Thymus (tissue), 14 donors: ENCODE measurements at places on chromosomes 11 and 22. TPM values are rescaled to one million over a fixed set of nuclear protein-coding genes. Genes with fewer than 3 reads are reported as not detected.

DNA sequence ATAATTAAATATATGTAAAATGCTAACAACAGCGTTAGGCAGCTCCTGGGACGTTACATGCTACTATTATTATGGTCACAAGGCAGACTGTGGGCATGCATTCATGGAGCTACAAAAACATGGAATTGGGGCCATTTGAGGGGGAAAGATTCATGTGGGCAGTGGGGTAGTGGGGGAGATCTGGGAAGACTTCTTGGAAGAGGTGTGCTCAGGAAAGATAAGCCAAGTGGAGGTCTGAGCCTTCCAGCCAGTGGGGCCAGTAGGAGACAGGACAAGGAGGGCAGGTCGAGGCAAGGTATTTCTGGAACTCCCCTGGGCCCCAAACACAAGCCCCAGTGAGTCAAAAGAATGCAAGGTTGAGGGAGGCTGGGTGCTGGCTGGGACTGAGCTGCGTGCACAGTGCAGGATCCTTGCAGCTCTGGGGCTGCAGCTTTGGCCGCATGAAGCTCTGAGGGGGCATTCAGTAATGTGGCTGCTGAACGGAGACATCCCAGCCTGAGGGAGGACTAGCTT, 35.4 kb downstream of the CYTH4 start:
- peaks cover 21% of the 10 kb centered on the region for H3K27me3 ChIP-seq
- peaks cover 33% of the 10 kb centered on the region for H3K4me1 ChIP-seq
- H3K4me3 ChIP-seq: no peak overlapping the region
- peaks cover 13% of the 10 kb centered on the region for H3K36me3 ChIP-seq
- no peak for DNase-seq
- H3K27ac ChIP-seq: no peak overlapping the region

- no peak for DNase-seq
- no peak overlapping the region for H3K27ac ChIP-seq
- H3K4me1 ChIP-seq: peaks cover 9% of the 10 kb centered on the region
- H3K36me3 ChIP-seq: no peaks in the 10 kb centered on the region
Observed at GRCh38 chr22:29753808-29754657, 12.8 kb downstream of the ZMAT5 start.

DNA sequence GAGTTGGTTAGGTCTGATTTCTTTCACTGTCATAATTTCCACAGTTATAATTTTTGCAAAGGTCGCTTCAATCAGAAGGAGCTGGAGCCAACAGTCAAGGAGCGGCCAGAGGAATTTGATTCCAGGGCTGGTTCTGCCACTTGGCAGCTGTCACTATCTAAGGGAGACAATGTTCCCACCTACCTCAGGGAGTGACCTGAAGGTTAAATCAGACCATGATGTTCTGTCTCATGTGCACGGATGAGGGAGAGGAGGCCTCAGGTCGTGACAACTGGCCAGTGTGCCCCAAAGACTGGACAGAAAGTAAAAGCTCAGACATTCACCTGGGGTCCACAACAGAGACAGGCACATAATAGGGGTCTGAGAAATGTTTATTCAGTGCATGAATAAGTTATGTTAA, 7.6 kb downstream of the MRGPRD start:
- no peak for DNase-seq
- no peaks in the 10 kb centered on the region for H3K36me3 ChIP-seq
- no peaks in the 10 kb centered on the region for H3K27me3 ChIP-seq
- no peaks in the 10 kb centered on the region for H3K4me1 ChIP-seq
- no peak overlapping the region for H3K27ac ChIP-seq
- H3K4me3 ChIP-seq: no peak overlapping the region

DNA sequence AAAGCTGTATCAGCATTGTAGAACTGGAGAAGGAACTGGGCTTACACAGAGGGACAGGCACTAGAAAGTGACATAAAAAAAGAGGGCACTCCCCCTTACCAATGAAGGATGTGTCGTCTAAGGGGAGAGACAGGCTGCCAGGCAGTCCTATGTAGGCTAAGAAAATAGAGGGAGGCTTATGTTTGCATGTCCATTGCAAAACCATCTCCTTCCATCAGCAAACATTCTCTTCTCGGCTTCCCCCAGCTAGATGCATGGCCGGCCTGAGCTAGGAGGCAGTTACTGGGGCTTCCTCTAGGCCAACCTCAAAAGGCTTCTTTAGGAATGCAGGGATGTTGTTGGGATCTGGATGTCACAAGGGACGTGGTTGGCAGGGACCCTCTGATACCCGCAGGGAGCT, 139.1 kb downstream of the PKNOX2 start:
- no peaks in the 10 kb centered on the region for H3K36me3 ChIP-seq
- no peaks in the 10 kb centered on the region for H3K4me1 ChIP-seq
- no peak overlapping the region for H3K27ac ChIP-seq
- no peak for DNase-seq
- H3K27me3 ChIP-seq: no peaks in the 10 kb centered on the region

- no peaks in the 10 kb centered on the region for H3K36me3 ChIP-seq
- H3K4me3 ChIP-seq: no peak overlapping the region
- H3K27ac ChIP-seq: no peak overlapping the region
- DNase-seq: no peak
- no peaks in the 10 kb centered on the region for H3K27me3 ChIP-seq
Observed at GRCh38 chr11:76382209-76382608, 1.1 kb downstream of the GVQW3 start.

DNA sequence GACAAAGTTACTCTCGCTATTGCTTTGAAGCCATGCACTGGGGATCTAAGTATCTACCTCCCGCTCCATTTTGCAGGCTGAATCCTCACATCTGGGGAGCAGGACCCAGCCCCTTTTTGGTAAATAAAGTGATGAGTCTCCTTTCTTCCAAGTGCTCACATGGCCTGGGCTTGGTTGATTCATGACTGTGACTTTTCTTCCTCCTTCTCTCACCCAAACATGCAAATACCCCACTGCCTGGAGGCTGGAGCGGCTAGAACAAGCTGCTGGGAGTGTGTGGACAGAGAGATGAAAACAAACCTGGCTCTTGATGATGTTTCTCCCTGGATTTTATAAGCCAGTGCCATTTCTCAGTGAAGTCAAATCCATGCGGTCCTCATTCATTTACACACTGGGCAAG, 72.7 kb downstream of the TRIM29 start:
- H3K4me3 ChIP-seq: no peak overlapping the region
- peaks cover 16% of the 10 kb centered on the region for H3K27me3 ChIP-seq
- DNase-seq: no peak
- H3K36me3 ChIP-seq: no peaks in the 10 kb centered on the region
- no peak overlapping the region for H3K27ac ChIP-seq

DNA sequence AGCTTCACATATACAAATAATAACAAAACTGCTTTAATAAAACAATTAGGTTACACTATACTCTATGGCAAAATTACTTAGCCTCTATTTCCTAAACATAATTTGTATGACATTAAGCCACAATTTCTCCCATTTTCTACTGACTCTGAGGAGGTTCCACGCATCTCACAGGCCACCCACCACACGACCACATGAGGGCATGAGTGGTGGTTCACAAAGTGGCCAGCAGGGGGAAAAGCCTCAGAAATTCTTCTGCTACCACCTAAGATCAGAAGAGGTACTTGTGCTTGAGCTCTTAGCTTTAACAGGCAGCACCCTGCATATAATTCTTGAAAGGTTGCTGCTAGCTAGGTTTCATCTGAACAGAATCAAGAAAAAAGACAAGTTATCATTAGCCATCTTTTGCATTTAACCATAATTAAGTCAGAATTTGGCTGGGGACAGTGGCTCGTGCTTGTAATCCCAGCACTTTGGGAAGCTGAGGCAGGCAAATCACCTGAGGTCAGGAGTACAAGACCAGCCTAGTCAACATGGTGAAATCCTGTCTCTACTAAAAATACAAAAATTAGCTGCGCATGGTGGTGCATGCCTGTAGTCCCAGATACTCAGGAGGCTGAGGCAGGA, 7.7 kb downstream of the LPXN start:
- H3K4me3 ChIP-seq: no peak overlapping the region
- no peak overlapping the region for H3K27ac ChIP-seq
- peaks cover 12% of the 10 kb centered on the region for H3K36me3 ChIP-seq

GRCh38 chr11:102007567-102008437, 39.4 kb upstream of the CFAP300 start:
- H3K27me3 ChIP-seq: no peaks in the 10 kb centered on the region
- H3K4me1 ChIP-seq: peaks cover 7% of the 10 kb centered on the region
- peak; percentile 8 for DNase-seq
- H3K36me3 ChIP-seq: no peaks in the 10 kb centered on the region
- H3K27ac ChIP-seq: no peak overlapping the region

SUSD2 gene
- total RNA-seq: 0.33 TPM

GRCh38 chr11:109027851-109028250, 363.0 kb downstream of the DDX10 start:
- no peaks in the 10 kb centered on the region for H3K4me1 ChIP-seq
- DNase-seq: no peak
- no peaks in the 10 kb centered on the region for H3K36me3 ChIP-seq
- no peak overlapping the region for H3K27ac ChIP-seq
- H3K27me3 ChIP-seq: no peaks in the 10 kb centered on the region
- H3K4me3 ChIP-seq: no peak overlapping the region

FAM180B gene
- not detected for total RNA-seq

GRCh38 chr22:41831383-41831782, 1.5 kb upstream of the SREBF2 start:
- peaks cover 23% of the 10 kb centered on the region for H3K4me1 ChIP-seq
- H3K27me3 ChIP-seq: no peaks in the 10 kb centered on the region
- DNase-seq: no peak
- H3K4me3 ChIP-seq: no peak overlapping the region

DNA sequence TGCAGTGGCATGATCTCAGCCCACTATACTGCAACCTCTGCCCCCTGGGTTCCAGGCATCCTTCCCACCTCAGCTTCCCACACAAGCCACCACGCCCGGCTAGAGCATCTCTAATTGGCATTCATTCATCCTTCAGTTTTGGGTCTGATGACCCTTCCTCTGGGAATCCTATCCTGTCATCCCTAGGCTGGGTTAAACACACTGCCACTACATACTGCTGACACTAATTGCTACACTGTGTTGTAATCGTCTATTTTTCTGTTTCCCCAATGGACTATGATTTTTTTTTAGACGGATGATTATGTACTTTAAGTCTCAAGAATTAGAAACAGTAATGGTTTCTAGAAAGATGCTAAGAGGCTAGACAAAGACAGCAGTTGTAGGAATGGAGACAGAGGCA, 62.8 kb downstream of the DEUP1 start:
- H3K4me1 ChIP-seq: no peaks in the 10 kb centered on the region
- no peak overlapping the region for H3K4me3 ChIP-seq
- no peak for DNase-seq
- no peaks in the 10 kb centered on the region for H3K27me3 ChIP-seq

DNA sequence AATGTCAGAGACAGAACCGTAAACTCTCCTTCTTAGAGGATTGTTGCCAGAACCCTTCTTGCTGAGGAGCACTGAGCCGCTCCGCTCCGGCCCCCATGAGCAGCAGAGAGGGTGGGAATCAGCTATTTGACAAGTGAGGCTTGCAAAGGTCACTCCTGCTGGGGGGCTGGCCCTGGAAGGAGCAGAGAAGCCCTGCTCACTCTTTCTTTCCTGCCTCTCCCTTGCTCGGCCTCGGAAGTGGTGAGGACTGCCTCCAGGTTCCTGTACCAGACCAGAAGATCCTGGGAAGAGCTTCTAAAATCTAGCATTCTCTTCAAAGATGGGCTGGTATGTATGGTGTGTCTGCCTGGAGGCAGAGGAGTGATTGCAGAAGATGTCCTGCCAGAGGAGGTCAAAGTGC, 168.6 kb upstream of the NECTIN1 start:
- no peaks in the 10 kb centered on the region for H3K36me3 ChIP-seq
- H3K27ac ChIP-seq: no peak overlapping the region
- H3K4me3 ChIP-seq: no peak overlapping the region
- no peak for DNase-seq
- H3K4me1 ChIP-seq: no peaks in the 10 kb centered on the region

DNA sequence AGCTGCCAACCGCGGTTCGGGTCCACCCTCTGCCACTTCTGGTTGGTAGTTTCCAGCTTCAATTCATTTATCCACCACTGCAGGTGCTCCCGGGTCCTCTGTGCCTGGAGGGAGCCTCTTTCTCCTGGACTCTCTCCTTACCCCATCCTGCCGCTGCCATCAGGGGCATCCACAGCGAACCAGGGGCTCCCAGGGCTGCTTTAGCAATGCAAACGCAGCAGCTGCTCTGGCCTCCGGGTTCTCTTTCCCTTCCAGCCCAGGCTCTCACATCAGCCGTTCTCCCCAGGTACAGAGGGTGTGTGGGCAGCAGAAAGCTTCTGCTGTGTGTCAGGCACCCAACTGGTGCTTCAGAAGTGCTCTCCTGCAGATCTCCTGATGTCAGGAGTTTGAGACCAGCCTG, 27.9 kb downstream of the NFAM1 start:
- no peaks in the 10 kb centered on the region for H3K36me3 ChIP-seq
- DNase-seq: no peak
- no peak overlapping the region for H3K4me3 ChIP-seq
- no peaks in the 10 kb centered on the region for H3K4me1 ChIP-seq
- H3K27ac ChIP-seq: no peak overlapping the region
- H3K27me3 ChIP-seq: no peaks in the 10 kb centered on the region

DNA sequence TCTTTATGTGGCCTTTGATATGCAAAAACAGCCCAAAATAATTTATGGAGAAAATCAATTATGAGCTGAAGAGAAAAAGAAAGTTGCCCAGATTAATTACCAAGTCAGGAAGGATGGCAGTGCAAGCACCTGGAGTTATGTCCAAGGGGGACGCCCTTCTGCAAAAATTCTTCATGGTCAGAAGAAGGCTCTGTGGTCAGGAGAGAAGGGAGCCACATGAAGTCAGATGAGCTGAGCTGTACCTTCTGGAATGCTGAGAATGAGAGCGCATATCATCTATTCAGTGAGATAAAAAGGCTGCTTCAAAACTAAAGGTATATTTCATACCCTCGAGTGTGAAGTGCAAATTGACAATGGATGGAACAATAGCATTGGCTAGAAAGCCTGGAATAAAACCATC, 607.4 kb downstream of the NTM start:
- H3K4me1 ChIP-seq: no peaks in the 10 kb centered on the region
- H3K4me3 ChIP-seq: no peak overlapping the region
- no peak overlapping the region for H3K27ac ChIP-seq
- no peak for DNase-seq

GRCh38 chr22:36252754-36253522, at the start of gene APOL1:
Gene APOL1, plus strand, starts transcription at chr22:36253133. Its CDS starts 1,823 bp downstream, at chr22:36254956.
- peaks cover 9% of the 10 kb centered on the region for H3K4me1 ChIP-seq
- no peaks in the 10 kb centered on the region for H3K36me3 ChIP-seq
- DNase-seq: no peak
- no peaks in the 10 kb centered on the region for H3K27me3 ChIP-seq

EXPH5 gene
- 1.8 TPM for total RNA-seq

GAB2 gene
- 12.6 TPM for total RNA-seq

KCNE3 gene
- 2.9 TPM for total RNA-seq

TM7SF2 gene
- total RNA-seq: 16.1 TPM

GRCh38 chr11:38153985-38154384, 1555.9 kb upstream of the RAG2 start:
- no peaks in the 10 kb centered on the region for H3K4me1 ChIP-seq
- no peak overlapping the region for H3K27ac ChIP-seq
- H3K4me3 ChIP-seq: no peak overlapping the region
- H3K36me3 ChIP-seq: no peaks in the 10 kb centered on the region
- DNase-seq: no peak
